Right cardiac atrium (tissue), 5 donors: ENCODE measurements at places on chromosomes 5 and 9. TPM values are rescaled to one million over a fixed set of nuclear protein-coding genes. Genes with fewer than 3 reads are reported as not detected.

GRCh38 chr5:58998544-58998943, 415.7 kb downstream of the RAB3C start:
- DNase-seq: no peak

DNA sequence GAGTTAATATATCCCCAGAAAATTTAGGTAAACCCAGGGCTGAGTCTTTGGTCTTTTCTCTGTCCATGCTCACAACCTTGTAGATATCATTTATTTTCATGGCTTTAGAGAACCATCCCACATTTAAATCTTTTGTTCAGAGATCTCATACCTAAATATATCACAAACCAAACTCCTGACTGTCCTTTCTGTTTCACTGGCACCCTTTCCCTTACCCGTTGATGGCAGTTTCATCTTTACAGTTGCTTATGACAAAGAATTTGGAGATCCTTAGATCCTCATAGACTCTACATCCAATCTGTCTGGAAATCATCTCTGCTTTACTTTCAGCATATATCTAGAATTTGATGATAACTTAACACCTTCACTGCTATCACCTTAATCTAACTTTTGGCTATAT, 19.2 kb downstream of the RNF180 start:
- no peak for DNase-seq

DNA sequence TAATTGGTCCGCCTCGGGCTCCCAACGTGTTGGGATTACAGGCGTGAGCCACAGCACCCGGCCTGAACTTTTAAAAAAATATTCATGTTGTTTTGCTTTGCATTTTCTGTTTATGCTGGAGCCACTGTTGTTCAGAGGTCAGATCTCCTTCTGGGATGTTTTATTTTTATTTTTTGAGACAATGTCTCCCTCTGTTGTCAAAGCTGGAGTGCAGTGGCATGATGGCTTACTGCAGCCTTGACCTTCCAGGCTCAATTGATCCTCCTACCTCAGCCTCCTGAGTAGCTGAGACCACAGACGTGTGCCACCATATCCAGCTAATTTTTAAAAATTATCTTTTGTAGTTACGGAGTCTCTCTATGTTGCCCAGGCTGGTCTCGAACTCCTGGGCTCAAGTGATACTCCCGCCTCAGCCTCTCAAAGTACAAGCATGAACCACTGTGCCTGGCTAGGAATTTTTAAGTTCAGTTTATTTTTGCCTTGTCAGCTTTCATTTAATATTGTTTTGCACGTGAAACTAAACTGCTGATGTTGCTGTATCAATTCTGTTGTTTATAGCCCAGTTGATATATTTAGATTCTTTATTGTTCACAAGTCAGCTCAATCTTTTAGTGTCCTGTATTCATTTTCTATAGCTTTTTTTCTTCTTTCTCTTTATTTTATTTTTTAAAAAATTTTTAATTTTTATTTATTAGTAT, 13.7 kb downstream of the TMEFF1 start:
- no peak for DNase-seq

DNA sequence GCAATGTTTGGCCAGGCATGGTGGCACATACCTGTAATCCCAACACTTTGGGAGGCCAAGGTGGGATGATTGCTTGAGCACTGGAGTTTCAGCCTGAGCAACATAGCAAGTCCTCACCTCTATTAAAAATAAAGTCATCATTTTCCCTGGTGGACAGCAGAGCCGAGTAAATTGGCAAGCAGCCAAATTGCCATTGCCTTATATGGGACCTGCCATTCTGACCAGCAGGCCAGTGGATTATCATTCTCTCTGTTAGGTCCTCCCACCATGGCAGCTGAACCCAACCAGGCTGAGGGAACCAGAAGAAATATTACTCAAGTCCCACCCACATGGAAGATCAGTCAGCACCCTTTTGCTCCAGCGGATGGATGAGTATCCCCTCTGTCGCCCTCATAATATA, 1829.9 kb downstream of the EFNA5 start:
- no peak for DNase-seq

DNA sequence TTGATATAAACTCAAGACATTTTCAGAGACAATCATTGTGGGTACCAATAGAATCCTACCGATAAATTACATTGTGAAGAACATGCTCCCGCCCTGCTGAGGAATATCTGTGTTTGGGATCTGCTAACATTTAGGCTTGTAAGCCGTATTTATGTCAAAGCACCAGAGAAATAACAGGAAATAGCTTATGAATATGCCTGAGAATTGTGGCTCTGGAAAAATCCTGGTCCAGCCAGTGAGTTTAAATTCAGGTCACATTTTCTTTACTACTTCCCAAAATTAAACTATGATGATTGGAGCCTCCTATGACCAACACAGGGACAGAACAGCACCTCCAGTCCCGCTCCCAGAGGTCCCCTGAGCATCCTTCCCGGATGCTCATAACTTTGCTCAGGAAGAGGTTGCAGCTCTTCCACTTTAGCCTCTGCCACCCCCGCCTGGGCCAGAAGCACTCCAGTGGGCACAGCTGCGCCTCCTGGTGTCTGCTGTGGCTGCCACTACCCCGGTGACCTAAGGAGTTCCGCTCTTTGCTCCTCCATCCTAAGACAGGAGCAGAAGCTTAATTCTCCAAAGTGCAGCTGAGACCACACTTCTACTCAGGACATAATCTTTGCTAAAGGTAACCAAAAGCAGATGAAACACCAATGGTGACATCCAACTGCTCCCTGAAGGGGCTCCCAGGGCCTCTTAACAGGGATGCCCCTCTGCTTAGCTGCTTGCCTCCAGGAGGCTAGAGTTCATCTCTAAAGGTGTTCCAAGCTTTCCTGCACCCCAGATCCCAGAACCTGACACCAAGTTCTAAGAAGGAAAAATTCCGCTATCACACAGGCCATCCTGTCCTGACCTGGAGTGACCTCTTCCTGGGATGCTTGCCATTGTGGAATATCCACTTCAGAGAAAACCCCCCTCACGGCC, 58.8 kb downstream of the SLC1A1 start:
- no peak for DNase-seq

GRCh38 chr5:113939988-113940387, 421.9 kb upstream of the KCNN2 start:
- DNase-seq: no peak

DNA sequence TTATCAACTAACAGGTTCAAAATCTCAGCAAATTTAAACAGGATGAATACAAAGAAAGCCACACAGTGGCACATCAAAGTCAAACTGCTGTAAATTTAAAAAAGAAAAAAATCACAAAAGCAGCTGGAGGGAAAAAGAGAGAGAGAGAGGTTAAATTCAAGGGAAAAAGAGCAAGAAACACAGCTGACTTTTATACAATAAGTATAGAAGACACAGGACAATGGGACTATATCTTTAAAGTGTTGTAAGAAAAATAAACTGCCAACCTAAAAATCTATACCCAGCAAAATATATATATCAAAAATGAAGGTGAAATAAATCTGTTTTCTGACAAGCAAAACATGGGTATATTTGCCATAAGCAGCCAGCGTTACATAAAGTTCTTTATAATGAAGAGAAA, 261.5 kb downstream of the TLE1 start:
- DNase-seq: no peak

GRCh38 chr5:57247765-57248164, 73.9 kb downstream of the GPBP1 start:
- no peak for DNase-seq

GRCh38 chr5:9716838-9717281, 86.7 kb upstream of the TAS2R1 start:
- DNase-seq: no peak

- no peak for DNase-seq
These were observed 44.0 kb upstream of the LIFR start for GRCh38 chr5:38600329-38601045.

DNA sequence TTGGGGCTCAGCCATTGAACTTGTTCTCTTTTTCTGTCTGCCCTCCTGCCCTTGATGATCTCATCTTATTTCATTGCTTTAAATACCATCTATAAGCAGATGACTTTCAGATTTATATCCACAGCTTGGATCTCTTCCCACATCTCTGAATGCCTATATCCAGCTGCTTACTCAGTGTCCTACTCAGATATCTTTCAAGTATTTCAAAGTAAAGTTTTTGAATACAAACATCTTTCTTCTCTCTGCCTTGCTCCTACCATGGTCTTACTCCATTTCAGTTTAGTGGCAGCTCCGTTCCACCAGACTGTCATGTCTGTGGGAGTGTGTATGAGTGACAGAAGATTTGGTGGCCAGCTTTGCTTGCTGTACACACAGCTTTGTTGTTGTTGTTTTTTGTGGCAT, 59.7 kb downstream of the ERBIN start:
- DNase-seq: no peak

DNA sequence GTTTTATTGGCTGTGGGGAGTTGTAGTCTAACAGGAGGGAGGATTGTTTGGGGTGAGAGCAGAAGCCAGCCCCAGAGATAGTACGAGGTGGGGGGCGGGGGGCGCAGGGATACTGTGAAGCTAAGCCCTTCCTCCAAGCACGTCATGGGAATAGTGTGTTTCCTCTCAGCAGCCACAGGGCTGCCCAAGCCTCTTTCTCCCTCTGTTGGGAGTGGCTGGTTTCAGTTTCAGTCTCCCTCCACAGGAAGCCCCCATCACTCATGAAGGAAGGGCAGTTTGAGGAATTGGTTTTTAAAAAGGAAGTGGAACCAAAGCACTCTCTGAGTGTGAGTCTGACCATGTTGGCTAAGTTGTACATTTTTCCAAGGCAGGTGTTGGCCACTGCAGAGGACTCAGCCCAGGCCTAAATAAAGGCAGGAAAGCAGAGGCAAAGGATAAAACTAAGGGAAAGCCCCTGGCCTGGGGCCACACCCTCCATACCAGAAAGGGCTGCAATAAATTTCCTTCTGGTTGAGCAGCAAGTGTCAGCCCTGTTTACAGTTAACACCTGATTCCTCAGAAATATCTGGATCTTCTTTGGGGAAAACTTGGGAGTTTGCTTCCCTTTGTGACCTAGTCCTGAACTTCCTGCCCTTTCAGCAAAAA, 3.2 kb downstream of the RAB24 start:
- DNase-seq: peak; percentile 80

DNA sequence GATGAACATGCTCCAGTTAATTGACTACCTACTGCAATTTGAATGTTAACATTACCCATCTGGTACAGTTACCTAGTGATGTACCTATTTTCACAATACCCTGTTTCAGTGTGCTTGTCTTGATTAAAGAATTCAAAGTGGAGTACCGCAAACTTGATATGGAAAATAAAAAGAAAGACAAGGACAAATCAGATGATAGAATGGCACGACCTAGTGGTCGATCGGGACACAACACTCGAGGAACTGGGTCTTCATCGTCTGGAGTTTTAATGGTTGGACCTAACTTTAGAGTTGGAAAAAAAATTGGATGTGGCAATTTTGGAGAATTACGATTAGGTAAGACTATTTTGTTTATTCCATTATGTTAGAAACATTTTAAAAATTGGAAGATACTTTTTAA, 33.5 kb downstream of the CSNK1G3 start:
- DNase-seq: no peak

DNA sequence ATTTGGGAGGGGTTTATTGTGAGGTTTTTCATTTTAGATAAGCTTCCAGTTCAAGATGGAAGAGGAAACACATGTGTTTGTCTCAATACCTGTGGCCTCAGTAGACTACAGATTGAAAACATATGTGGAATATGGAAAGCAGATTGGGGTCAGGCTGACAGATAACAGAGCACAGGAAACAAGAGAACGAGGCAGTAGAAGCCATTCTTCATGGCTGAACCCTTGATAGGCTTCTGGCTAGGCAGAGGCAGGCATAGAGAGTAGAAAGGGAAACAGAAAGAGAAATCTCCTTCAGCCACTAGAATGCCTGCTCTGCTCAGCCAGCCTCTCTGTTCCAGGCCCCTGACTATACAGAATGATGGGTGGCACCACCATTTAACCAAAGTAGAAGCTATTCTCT, 152.5 kb downstream of the MUSK start:
- no peak for DNase-seq

- no peak for DNase-seq
These were observed 292.2 kb downstream of the IRX2 start for GRCh38 chr5:2459251-2459650.

- DNase-seq: no peak
These were observed 100.3 kb downstream of the PCSK1 start for GRCh38 chr5:96332535-96333366.

- no peak for DNase-seq
These were observed 39.4 kb upstream of the STARD4 start for GRCh38 chr5:111551569-111552275.

DNA sequence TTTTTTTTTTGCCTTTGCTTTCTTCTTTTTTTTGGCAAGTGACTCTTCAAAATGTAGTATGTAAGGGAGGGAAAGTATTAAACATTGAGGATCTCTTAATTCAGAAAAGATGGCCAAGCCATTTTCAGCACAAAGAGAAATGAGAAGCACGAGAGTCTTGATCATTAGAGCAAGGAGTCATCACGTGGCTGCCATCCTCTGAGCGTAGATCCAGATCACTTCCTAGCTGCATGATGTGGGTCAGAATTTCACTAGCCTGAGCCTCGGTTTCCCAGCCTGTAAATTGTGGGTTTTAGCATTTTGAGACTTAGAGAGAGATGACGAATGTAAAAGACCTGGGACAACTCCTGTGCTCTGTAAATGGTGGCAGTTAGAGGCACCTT, 312.9 kb downstream of the ARHGEF28 start:
- no peak for DNase-seq

DNA sequence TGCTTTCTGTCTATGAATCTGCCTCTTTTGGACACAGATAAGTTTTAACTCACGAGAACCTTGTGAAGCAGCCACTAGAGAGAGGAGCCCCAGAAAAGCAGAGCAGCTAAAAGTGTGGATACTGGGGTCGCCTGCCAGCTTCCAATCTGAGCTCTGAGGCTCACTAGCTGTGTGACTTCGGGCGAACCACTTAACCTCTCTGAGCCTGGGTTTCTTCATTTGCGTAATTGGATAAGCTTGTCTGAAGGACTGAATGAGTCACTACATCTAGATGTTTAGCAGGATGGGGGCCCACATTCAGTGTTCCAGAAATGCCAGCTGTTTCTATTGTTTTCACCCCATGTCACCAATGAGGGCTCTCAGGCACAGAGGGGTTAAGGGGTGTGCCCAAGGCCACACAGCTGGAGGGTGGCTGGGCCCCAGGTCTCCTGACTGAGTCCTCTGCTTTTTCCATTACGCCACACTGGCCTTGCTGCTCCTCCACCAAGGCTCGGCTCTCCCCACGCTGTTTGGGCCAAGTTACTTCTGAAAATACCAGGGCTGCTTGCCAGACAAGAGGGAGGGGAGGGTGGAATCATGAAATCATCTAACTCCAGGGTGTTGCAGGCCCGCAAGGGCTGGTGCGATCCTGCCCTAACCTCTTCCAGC, 36.2 kb downstream of the SH3PXD2B start:
- peak; percentile 95 for DNase-seq

Gene KCTD16
- 0.66 TPM for total RNA-seq

Gene PDE6A
- total RNA-seq: not detected

Gene STKLD1
- 0.37 TPM for total RNA-seq

Gene HRH2
- total RNA-seq: 32.9 TPM

Gene RABL6
- total RNA-seq: 67.3 TPM

Gene PCDHGA2
- total RNA-seq: 6.4 TPM

Gene ESM1
- total RNA-seq: not detected

Gene NEUROG1
- not detected for total RNA-seq

Gene PALM2AKAP2
- 82.5 TPM for total RNA-seq

Gene SH3TC2
- 17.0 TPM for total RNA-seq

Gene FREM1
- total RNA-seq: 8.7 TPM

Gene SNCAIP
- 3.9 TPM for total RNA-seq

Gene TMEM8B
- total RNA-seq: 21.3 TPM

Gene SYK
- total RNA-seq: 6.8 TPM

Gene ANKRD55
- 0.20 TPM for total RNA-seq
